GM10248 (cell line): ENCODE measurements at places on chromosomes 6 and 20.
A peak's percentile ranks its signal among the peaks of the same experiment; 100 is the strongest.

DNA sequence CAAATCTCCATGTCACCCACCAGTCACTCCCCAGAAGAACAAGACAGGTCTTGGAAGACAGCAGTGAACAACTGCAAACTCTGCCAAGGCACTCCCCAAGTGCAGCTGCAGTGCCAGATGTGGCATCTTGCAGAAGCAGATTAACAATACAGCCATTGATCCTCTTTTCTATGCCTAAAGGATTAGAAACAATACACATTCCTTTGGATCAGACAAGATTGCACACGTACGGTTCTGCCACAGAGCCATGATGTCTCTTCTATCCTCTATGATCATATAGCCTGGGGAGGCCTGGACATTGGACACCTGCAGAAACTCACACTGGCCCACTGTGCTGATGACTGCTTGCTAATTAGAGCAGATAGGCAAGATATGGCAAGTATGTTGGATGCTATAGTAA is 155.9 kb downstream of the MYLK4 start:
- no peak for DNase-seq

- DNase-seq: peak; percentile 85
Observed at GRCh38 chr6:3026791-3027626, 27.3 kb downstream of the NQO2 start.

GRCh38 chr20:3431109-3431508 is 23.6 kb upstream of the DNAAF9 start:
- DNase-seq: no peak

GRCh38 chr6:75012018-75012417 is 193.8 kb downstream of the COL12A1 start:
- no peak for DNase-seq

DNA sequence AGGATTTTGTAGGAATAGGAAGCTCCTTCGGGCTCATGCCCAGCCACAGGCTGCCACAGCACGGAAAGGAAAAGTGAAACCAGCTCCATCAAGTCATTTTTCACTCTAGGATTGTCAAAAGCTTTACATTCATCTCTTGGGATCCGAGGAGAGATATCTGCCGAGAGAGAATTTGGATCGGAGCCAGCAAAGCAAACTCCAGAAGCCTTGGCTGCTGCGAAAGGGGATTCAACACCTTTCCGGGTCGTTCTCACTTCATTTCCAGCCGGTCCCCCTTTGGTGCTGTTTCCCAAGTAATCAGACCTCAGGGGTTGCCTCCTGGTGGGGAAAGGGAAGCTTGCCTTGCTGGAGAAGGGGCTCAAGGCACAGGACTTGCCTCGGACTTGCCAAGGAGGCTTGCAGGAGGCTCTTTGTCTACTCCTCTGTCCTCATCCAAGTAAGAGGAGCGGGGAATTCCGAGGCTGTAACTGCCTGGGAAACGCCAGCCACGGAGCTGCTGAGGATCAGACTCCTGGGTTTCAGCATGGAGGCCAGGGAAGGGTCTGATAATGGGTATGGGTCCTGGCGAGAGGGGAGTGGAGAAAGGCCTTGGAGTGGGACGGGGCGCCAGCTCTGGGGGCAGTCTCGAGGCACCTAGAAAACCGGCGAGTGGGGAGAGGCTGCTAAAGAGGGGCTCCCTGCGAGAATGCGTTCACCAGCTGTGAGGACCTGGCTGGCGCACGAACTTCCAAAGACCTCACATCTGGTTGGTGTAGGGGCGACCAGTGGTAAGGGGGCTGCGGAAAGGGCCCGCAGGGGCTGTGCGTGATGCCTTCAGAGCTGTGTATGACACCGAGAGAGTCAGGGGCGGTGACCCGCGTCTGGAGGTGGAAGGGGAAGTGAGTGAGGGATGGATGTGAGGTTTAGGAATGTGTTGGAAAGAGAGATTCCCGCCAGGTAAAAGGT is 702 bp downstream of the ETV7 start:
- DNase-seq: peak; percentile 49

DNA sequence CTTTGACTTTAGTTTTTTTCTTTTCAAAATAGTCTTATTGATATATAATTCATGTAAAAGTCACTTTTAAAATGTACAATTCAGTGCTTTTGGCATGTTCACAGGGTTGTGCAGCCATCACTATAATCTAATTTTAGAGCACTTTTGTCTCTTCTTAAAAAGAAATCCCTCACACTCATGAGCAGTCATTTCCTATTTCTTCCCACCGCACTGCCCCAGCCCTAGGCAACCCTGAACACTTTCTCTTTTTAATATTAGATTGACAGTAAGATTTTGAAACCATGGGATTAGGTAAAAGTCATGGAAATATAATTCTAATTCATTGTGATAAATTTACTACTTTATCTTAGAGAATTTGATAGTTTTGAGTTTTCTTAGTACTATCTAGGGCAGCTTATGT is 309.4 kb downstream of the UTRN start:
- no peak for DNase-seq

GRCh38 chr20:39195582-39196021 is 233.5 kb downstream of the DHX35 start:
- DNase-seq: no peak

- no peak for DNase-seq
Observed at GRCh38 chr20:8153281-8153908, 21.3 kb downstream of the PLCB1 start.

DNA sequence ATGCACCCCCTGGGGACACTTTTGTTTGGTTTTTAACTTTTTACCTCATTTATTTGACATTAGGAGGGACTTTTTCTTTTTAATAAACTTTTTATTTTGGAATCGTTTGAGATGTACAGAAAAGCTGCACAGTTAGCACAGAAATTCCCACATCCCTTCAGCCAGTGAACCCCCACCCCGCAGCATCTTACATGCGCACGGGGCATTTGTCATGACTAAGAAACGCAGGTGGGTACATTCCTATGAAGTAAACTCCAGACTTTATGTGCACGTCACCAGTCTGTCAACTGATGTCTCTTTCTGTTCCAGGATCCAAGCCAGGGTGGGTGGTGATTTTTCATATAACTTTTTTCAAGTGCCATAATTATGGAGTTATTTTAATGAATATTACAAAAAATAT is 4.9 kb upstream of the ZNF831 start:
- DNase-seq: no peak

DNA sequence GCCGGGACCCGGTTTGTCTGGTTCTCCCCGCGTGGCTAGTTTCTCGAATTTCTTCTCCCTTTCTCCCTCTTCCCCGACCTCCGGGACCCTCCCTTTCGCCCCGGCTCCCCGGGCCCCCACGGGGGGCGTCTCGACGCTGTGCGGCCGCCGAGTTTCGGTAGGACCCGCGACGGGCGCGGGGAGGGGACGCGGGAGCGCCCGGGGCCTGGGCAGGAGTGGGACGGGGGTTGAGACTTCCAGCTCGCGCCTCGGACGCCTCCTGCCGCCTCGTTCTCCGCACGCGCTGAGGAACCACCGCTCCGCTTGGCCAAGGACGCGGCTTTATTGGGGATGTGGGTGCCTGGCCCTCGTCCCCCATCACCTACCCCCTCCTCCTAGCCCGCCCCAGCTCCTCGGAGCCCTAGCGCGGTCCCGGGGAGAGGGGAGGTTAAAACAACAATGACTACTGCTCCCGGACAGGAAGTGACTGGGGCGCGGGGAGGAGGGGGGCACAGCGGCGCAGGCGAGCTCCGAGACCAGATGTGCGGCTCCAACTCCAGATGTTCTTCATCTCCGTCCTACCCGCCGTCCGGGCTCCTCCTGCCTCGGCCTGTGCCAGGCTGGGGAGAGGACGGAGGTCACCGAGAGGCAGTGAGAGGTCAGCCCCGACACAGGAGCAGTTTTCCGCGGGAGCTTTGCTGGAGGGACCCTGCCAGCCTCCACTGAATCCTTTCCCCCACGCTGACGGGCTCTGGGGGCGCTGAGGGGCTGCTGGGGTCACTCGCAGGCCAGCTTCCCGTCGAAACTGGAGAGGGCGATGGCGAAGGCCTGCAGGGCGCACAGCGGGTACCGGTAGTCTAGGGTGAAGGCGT is 917 bp upstream of the TEAD3 start:
- DNase-seq: peak; percentile 58

- no peak for DNase-seq
Observed at GRCh38 chr20:14312001-14312400, 25.4 kb downstream of the FLRT3 start.

GRCh38 chr6:137171053-137171374 is 2.4 kb downstream of the IL22RA2 start:
- DNase-seq: no peak

- DNase-seq: no peak
Observed at GRCh38 chr6:131683479-131683878, 17.7 kb downstream of the OR2A4 start.

DNA sequence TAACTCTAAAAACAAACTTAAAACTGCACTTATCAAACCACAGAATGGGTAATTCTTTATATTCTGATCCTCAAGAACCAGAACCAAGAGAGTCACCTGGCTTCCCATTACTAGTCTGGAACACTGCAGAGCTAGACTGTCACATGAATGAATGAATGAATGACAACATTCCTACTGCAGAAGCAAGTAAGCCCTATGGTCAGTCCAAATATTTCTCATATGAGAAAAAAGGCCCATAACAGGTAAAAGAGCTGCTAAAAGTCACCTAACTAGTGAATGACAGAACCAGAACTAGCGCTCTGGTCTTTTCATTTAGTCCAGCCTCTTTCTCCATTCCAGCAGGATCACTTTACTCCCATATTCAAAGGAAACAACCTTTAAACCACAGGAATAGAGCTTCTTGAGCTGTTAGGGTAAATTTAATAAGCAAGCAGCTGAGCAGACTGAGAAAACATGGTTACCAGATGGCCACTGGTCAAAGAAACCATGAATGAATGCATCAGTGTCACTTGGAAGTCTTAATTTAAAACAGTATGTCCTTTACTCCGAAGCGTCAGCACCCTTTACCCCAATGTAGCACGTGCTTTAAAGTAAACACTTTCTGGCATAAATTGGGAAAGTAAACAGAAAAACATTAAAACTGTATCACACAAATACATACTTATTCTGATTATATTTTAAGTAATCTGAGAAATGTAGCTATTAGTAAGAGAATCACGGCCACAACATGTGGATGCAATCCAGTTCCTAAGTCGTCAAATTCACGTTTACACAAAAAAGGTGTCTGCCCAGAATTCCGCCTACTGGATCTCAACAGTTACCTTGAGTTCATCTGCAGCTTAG is 1.4 kb downstream of the PREP start:
- no peak for DNase-seq

DNA sequence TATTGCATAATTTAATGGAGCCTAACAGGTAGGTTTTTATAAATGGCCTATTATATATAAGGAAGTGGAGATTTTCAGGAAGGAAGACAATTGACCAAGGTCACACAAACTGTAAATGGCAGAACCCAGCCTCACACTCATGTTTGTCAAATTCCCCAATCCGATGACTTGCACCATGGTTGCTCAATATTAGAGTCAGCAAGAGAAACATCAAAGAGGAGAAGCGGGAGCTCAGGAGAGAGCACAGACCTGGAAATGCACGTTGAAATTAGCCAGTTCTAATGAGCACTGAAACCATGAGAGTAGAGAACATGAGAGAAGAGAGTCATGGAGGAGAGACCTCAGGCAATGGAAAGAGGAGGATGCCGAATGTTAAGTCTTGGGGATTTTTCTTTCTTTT is 13.5 kb upstream of the MLIP start:
- no peak for DNase-seq

DNA sequence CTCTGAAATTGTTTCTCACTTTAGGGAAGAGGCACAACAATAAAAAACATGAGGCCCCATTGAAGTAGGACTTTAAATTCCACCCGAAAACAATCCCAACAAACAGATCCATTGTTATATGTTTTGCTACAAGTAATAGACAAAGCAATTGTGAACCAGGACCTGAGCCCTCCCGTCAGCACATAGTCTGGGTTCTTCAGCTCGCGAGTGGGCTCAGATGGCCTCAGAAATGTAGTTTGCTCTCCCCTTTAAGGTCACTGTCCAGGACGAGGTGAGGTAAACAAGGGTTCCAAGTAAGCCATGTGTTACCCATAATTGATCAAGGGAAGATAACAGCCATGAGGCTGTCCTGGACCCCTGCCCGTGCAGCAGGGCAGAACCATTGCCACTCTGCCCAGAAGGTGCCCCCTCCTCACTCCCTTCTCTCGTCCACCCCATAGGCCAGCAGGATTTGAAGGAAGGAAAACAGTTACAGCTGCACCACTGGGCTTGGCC is 160.1 kb upstream of the QKI start:
- DNase-seq: no peak

GRCh38 chr6:131756039-131756438 is 45.2 kb upstream of the CTAGE9 start:
- DNase-seq: no peak

GRCh38 chr6:54308289-54308985 is at the start of gene TINAG:
TSS of gene TINAG (plus strand) at chr6:54308441. CDS start at chr6:54308551, 110 bp downstream.
- no peak for DNase-seq

DNA sequence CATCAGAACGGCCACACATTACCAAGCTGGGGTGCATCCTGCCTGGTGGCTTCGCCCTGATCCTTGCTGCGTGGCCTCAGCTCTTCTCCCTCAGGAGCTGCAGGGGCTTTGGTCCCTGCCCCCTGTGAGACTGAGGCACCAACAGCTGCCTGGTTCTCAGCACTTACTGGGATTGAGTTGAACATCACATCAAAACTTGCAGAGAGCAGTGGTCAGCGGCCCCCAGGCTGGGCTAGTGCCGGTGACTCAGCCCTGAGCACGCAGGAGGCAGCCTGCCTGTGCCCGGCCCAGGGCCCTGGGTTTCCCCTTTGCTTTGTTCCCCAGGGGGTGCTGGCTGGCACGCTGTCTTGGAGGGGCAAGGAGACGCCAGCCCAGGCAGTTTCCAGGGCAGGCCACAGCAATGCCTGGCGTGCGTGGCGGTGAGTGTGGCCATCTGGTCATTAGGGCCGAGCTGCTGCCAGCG is 63.3 kb downstream of the DLL1 start:
- DNase-seq: no peak

GRCh38 chr6:169185011-169185521 is 68.6 kb downstream of the THBS2 start:
- no peak for DNase-seq

GRCh38 chr6:53528107-53528506 is 16.8 kb downstream of the GCLC start:
- no peak for DNase-seq

GRCh38 chr6:148203970-148204369 is 138.7 kb upstream of the SASH1 start:
- DNase-seq: peak; percentile 49

DNA sequence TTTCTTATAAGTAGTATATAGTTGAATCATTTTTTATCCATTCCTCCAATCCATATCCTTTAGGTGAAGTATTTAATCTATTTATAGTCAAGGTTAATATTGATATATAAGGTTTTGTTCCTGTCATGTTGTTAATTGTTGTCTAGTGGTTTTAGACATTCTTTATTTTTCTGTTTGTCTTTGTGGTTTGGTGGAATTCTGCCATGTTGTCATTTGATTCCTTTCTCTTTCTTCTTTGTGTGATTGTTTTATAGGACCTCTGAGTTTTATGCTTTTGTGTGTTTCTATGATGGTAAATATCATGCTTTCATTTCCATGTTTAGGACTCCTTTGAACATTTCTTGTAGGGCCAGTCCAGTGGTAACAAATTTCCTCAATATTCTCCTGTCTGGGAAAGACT is 450.3 kb upstream of the BTBD3 start:
- no peak for DNase-seq
